Stimulated activated naive B cell treated with anti-CD40 and anti-IgM and Interleukin-4, amounts not matched to agents 10 μg/mL and 1 μg/mL and 100 μg/mL, for 72 hours (primary cell): ENCODE measurements at places on chromosomes 12 and 14.

- no peak for DNase-seq
Observed at GRCh38 chr12:26748412-26748740, 84.6 kb downstream of the ITPR2 start.

GRCh38 chr12:59040656-59041055, 120.4 kb upstream of the LRIG3 start:
- DNase-seq: no peak

GRCh38 chr12:85951823-85952222, 77.7 kb downstream of the NTS start:
- DNase-seq: no peak

DNA sequence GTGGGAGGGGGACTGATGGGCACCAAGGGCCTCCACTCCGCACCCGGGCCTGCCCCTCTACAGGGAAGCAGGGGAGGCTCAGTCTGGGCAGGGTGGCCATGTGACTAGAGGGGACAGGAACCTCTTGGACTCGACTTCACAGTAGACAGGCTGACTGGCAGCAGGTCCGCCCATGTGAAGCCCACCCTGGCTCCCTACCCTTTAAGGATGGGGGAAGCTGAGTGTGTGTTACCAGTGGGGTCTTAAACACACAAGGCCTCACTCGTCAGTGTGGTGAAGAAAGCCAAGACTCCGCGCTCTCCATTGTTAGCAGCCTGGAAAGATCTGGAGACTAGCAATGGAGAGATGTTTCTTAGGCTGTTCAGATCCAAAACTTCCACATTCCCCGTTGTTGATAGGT, 52.4 kb downstream of the ANAPC7 start:
- DNase-seq: no peak

- peak; percentile 17 for DNase-seq
Observed at GRCh38 chr14:22837114-22837749, 847 bp downstream of the MMP14 start.

- DNase-seq: no peak
Observed at GRCh38 chr14:55532645-55533344, 47.2 kb upstream of the KTN1 start.

- DNase-seq: no peak
Observed at GRCh38 chr14:103101963-103102688, 7.6 kb downstream of the EXOC3L4 start.

DNA sequence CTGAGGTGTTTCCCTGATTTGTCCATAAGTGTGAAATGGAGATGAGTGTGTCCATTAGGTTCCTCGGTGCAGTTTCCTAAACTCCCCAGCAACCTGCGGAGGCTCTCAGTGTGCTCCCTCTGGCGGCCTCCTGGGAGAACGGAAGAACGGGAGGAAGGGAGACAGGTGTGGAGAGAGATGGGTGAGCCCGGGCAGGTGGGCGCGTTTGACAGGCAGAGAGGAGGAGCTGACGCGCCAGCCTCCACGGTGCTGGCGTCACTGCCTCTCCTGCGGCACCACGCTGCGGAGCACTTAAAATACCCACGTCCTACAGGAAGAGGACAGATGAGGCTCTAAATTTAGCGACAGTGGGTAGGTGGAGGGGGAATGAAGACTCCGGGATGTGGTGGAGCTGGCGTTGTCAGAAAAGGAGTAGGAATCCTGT, 26.8 kb upstream of the PEX5 start:
- DNase-seq: no peak

- no peak for DNase-seq
Observed at GRCh38 chr12:93113317-93114006, 184.4 kb upstream of the EEA1 start.

- DNase-seq: no peak
Observed at GRCh38 chr12:12070674-12071656, at the start of gene BCL2L14. Gene BCL2L14, plus strand, starts transcription at chr12:12070939. Its CDS starts 8,367 bp downstream, at chr12:12079306.

DNA sequence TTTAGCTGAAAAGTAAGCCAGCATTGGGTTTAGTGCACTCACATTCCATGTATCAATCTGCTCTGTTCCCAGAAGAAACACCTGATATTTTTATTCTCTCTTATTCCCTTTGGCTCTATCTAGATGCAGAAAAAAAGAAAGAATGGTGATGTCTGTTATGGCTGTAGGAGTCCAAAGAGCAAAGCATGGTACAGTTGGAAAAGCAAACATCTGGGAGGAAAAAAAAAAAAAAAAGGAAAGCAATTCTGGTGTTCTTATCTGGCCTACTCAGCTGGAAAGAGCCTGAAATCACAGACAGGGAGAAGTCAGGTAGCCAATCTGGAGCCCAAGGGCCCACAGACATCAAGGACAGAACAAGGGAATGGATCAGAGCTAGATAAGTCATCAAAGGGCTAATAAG, 293.9 kb downstream of the DUSP6 start:
- DNase-seq: no peak

DNA sequence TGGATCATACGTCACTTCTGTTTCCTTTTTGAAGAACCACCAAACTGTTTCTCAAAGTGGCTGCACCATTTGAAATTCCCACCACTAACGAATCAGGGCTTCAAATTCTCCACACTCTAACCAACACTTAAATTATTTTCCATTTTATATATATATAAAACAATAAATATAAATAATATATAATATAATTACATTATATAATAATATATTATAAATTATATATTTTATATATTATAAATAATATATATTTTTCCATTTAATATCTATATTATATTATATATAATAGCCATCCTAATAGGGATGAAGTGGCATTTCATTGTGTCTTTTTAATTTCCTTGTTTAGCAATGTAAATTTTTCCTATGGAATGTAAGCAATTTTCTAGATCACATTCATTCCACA, 24.6 kb upstream of the CIT start:
- DNase-seq: no peak

DNA sequence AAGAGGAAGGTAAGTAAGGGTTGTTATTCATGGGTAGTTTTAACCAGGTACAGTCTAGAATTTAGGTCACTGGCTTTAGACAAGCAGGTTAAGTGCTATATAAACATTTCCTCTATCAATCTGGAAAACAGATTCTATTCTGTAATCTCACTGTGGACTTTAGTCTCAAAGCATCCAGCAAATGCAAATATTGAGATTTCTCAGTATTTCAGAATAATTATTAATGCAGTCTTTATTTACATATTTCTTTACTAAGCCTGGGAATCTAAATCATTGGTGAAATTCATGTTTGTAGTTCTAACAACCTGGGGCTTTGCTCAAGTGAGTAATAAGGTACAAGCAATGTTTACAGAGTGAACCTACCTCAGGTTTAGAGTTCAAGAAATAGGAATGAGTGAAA, 61.9 kb downstream of the SLC41A2 start:
- DNase-seq: no peak

DNA sequence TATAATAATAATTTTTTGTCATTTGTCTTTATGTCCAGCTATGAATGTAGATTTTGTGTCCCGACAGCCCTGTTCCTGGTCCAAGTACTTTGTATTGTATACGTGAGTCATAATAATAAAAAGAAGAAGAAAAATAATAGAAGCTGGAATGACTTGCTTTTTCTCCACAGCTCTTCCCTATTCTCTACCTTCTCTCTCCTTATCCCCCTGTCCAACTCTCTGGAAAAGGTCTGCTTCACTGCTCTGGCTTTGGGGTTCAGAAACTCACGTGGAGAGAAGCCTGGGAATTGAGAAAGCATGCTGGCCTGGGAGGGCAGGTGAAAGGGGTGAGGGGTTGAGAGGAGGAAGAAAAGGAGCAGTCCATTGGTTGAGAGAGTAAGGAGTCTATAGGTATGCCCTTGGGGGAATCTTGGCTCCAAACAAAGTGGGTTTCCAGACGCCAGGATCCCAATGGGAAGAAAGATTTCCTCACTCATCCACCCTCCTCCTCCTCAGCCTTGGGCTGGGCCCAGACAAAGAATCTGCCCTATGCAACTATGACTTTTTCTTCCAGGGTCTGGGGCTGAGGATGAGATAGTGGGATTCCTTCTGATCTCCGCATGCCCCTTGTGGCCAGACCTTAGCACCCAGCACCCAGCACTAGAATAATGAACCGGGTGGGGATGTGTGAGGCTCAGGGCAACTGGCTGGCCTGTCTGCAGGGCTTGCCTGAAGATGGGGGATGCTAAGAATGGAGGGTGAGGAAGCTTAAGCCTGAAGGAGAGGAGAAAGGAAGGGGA, 4.0 kb downstream of the HOXC8 start:
- no peak for DNase-seq

DNA sequence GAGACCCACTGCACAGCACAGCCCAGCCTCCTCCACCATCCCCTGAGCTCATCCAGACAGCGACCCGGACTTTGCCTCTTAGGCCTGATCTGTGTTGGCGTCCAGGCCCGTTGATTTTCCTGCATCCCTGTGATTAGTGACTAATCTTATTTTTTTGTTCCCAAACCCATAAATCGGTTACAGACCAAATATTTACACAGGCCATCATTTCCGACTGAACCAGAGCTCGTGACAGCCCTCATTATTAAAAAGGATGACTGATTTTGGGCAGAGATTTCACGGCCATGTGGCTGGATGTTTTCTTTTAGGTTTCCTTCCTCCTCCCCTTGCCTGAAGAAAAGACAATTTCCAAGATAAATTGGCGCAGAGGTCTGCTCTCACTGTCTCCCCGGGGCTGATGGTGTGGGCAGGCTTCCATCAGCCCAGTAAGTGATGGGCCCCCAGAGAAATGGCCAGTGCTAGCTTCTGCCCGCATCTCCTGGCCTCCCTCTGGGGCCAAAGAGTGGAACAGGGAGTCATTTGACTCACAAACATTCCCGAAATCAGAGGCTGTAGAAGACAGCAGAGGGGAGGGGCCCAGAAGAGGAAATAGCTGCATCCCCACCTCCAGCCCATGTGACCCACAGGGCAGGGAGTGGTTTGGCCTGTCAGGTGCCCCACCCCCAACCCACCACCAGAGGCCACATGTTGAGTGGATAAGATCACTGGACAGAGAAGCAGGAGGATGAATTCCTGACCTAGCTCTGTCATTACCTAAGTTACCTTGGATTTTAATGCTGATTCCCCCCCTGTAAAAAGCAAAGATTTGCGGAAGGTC, 283.5 kb downstream of the KSR2 start:
- no peak for DNase-seq

DNA sequence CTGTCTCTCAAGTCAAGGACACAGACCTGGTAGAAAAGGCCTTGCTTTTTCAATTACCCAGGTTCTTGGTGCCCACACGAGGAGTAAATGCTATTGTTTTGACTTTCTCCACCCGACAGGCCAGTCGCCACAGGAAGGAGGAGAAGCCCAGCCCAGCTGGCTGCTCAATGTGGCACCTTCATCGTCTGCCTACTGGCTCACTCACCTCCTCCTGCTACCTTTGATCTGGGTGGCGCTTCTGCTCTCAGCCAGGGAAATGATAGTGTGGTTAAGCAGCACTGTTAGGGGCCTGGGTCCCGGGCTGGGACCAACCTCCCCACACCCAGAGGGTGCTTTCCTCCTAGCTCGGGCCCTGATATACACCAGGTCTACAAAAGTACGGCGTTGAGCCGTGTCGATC, 75.0 kb upstream of the FZD10 start:
- no peak for DNase-seq

DNA sequence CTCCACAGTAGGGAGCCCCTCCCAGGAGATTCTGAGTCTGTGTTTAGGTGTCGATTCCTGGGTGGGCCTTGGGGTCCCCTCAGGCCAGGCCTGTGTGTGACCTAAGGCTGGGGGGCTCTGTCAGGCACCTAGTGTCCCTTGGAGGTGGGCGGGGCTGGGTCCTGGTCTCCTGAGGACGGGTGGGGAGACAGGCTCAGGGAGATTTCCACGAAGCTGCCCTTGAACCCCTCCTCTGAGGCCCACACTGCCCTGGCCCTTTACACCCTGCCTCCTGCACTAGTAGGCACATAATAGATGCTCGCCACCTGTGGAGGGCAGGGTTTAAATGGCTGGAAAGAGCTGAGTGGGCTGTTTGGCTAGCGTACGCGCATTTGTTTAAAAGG, 32.9 kb downstream of the MEG3 start:
- DNase-seq: no peak

DNA sequence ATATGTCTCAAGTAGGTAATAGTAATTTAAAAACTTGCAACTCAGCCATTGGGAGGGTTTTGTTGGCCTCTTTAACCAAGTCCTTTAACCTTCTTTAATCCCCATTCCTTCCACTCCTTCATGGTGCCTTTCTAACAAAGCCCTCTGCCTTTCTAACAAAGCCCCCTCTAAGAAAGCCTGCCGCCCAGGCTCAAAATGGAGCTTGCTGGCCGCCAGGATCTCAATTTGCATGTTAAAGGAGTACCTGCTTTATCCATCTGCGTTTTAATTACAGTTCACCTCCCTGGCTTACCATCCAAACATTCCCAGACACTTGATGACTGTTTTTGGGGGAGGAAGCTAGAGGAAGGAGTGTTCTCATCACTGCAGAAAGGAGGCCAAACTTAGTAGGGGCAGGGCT, 183.4 kb downstream of the PTPN11 start:
- no peak for DNase-seq

DNA sequence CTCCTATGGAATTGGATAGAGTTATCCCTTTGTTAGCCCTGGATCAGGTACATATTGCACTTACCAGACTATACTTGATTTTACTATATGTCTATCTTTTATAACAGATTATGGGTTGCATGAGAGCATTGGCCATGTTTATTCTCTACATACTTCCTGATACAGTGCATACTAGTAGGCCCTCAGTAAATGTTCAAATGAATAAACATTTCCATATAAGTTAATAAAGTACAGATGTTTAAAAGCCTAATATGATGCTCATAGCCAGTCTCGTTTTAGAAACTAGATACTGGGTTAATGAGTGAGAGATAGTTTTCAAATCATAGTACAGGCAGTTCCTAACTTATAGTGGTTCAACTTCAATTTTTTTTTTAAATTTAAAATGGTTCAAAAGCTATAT, 39.5 kb upstream of the TOMM20L start:
- DNase-seq: no peak

- DNase-seq: no peak
Observed at GRCh38 chr12:103169-103981, 36.8 kb downstream of the IQSEC3 start.

GRCh38 chr12:98123021-98123461, 392.3 kb upstream of the TMPO start:
- no peak for DNase-seq

DNA sequence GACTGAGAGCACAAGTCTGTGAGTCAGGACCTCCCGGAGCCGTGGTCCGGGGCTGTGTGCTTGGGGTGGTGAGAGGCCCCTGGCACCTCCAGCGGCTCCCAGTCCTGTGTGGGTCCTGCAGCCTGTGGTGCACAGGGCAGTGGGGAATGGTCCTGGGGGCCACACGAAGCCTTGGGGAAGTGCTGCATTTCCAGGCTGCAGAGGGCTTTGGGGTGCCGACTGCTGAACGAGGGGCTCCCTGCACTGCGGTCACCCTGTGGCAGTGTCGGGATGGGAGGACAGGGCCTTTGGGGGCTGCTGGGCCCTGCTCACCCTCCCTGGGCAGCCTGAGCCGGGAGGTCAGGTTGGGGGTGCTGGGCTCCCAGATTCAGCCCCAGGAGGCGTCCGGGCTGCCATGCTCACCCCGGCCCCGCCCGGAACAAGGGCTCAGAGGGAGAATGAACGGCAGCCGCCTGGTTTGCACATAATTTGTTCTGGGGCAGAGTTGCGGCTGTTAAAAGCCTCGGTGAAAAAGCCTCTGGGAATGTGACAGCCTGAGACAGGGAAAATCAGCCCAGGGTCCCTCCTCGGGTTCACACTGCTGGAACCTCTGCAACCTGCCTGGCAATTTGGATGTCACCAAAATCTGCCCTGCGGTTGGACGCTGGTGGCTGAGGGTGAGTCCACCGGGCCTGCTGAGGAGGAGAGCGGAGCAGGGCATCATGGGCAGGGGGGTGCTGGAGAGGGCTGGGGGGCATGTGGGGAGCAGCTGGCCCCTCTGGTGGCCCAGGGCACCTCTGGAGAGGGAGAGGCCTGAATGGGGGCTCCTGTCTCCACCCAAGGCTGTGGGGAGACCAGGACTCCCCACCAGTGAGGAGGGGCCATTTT, 109.2 kb downstream of the KIF26A start:
- DNase-seq: no peak
